K562 (cell line): ENCODE measurements at places on chromosomes 13 and 19. TPM values are rescaled to one million over a fixed set of nuclear protein-coding genes. Genes with fewer than 3 reads are reported as not detected.

GRCh38 chr13:112674412-112675365 lies 15.1 kb upstream of the ATP11A start:
- DNase-seq, result no peak

DNA sequence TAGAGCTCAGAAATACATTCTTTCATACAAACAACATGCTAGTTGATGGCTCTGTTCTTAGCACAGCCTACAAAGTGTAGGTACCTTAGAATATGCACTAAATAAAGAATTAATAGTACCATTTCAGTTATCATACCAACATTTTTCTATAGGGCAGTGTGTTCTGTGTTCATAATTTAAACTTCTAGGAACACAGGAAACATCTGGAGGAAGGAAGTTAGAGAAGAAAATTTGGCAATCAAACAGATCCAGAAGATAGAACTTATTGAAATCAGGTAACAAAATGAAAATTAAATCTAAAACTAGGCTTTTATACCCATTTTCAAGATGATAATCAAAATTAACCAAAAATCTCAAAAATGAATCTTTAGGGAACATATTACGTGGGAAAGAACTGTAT lies 527.5 kb downstream of the DCT start:
- no peak for DNase-seq

DNA sequence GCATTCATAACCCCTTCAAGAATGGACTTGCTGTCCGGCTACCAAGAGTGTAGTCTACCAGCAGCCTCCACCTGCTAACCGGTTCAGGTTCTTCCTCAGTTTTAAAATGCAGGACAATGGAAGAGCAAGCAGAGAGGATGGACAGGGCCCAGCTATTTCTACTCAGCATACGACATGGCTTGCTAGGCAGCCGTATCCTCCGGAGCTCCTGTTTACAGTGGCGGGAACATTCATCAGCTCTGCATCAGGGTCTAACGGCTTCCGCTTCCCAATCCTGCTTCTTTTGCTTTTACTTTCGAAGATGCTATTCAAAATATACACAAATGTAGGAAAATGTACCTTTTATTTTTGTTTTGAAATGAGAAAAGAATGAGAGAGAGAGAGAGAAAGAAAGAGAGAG lies 118.5 kb downstream of the TRPC4 start:
- DNase-seq, result no peak

IGFL1 gene
- not detected in 2 replicates for total RNA-seq

SIGLECL1 gene
- not detected in 2 replicates for total RNA-seq
